Stimulated activated CD4-positive, alpha-beta T cell treated with anti-CD3 and anti-CD28 coated beads, Interleukin-1b, Interleukin-23, amount 100 ng/mL, for 4 hours (primary cell): ENCODE measurements at places on chromosomes 3 and 15.

- DNase-seq = no peak
These were observed 7.3 kb upstream of the ZBTB38 start for GRCh38 chr3:141360888-141361598.

DNA sequence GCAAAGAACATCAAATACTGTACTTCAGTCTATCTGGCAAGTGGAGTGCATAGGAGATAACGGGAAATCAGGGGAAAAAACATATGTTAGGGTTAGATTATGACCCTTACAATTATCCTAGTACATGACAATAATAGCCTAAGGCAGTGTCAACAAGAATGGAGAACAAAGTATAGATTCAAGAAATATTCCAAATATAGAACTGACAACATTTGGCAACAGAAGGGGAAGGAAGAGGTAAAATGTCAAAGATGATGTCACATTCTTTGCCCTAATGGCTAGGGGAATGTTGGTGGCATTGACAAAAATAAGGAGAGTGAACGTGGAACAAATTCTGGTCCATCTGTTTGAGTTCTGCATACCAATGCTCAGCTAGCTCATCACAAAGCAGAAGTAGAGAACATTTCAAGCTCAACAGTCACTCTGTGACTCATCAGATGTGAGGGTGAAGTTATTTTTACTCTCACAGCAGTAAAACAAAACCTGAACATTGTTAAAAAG lies 15.5 kb upstream of the ATP8B4 start:
- no peak for DNase-seq

GRCh38 chr15:51494411-51495314 lies 127.9 kb downstream of the DMXL2 start:
- DNase-seq = no peak

DNA sequence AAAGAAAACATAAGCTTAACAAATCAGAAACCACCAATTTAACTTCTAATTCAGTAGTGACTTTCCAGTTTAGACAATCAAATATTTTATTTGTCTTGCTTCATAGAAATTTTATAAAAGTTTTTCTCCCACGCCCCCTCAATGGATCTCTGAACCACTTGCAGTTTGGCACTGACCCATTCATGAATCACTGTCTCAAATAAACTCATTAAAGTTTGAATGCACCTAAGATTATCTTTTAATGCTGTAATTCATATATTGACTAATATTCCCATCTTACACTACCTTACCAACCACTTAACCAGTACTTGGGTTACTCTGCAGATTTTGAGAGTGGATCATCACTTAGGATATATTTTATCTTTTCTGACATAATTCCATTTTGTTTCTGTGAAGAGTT lies 880.2 kb downstream of the OTOL1 start:
- DNase-seq = no peak

GRCh38 chr15:75900577-75900976 lies 3.1 kb upstream of the FBXO22 start:
- no peak for DNase-seq

- DNase-seq = no peak
These were observed 22.6 kb downstream of the METTL6 start for GRCh38 chr3:15404767-15405166.

DNA sequence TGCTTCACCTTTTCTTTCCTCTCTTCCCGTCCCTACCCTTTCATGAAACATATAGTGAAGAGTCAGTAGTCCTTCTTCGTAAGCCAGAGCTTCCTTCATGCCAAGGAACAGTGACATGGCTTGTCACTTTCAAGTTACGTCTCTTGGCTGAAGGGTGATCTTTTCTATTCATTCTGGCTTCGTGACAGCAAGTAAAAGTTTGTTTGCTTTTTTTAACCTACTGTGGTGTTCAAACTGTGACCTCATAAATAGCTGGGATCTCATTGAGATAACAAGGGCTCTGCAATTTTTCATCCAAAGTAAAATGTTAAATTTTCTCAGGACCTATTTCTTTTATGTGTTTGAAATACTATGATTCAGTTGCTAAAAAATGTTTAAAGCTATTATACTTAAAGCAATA lies 10.5 kb downstream of the CDIN1 start:
- no peak for DNase-seq

- DNase-seq = no peak
These were observed 148.3 kb upstream of the TSC22D2 start for GRCh38 chr3:150259526-150260397.

DNA sequence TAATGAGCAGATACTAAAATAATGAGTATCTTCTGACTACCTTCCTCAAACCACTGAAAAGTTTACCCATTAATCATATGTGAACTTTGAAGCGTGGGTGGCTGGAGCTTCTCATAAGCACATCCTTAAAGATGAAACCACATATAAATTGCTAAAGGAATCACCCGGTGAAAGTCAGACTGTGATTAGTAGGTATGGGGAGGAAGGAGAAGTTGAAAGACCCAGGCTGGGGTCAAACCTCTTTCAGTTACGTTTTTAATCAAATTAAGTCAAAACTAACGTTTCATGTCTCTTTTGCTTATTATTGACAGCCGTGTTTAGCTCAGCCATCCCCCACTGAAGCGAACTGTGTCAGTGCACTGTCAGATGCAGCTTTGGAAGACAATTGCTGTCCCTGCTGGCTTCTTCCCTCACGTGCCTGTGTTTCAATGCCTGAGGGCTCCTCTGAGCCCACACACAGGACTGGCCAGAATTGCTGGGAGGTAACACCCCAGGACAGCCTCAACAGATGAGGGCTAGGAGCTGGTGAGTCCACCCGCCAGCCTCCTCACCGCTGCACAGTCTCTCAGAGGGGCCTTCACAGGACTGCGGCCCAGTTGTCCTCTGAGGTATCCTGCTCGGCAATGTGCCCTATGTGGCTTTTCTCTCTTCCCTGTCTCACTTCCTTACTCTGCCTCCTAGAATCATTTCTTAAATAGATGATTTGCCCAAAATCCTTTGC lies 29.3 kb upstream of the SH3BP5 start:
- DNase-seq = peak; percentile 32

DNA sequence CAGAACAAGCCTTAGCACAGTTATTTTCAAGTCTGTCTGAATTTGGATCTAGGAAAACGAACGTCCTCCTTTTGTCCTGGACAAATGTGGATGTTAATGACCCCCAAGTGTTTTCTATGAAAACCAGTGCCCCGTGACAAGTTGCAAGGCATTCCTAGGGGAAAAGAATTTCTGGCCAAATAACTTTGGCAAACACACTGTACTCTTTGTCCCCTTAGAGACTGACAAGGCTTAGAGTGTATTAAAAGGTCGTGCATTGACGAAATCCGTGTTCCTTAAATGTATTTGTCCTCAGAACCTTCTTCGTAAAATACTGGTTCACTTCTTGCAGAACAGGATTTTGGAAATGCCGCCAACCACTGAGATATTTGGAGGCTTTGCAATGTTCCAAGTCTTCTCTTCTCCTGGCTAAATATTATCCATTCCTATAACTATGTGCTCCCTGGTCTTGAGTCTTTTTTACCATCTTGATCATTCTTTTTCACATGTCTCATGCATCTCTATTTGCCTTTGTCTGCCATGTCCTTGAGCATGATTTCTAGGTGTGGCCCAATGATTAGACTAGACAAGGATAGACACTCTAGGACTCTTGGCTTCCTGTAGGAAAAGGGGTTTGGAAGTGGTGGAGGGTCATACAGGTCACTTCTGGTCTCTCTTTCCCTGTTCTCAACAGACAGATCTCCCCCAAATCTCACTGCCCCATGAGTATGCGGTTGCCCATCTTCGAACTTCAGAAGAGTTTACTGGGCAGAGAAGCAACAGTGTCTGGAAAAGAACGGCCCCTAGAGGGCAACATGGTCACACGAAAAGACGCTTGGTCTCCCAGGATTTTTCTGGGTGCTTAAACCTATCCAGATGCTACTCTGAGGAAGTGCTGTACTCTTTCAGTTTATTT lies 117.5 kb downstream of the EDEM1 start:
- DNase-seq = peak; percentile 5

- no peak for DNase-seq
These were observed 218.7 kb upstream of the CHRNA7 start for GRCh38 chr15:31811641-31812040.

DNA sequence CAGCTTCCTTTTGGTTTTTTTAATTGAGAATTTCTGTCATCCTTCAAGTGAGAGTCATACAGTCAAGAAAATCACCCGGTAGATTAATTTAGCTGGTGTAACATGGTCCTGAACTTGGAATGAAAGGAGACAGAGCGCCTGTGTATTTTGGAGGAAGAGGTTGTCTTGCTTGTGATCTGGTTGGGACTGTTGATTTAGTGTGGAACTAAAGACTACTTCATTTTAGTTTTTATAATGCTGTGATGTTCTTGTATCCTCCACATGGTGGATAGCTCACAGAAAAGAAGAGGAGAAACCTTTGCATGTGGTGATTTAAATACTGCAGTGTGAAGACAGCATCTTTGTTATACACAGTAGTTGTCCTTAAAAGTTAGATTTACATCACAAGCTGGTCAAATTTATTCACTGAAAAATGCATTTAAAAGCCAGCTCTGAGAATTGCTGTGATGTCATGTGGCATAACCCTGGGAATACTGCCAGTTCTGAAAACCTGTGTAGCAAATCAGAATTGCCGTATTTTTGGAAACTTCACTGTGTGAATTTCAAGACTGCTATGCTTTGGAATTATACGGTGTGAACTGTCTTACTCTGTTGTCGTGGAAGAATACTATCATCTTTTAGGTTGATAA lies 268.5 kb downstream of the PTPRG start:
- no peak for DNase-seq
